ENCODE measurements at places on chromosomes 7 and 10. TPM values are rescaled to one million over a fixed set of nuclear protein-coding genes. Genes with fewer than 3 reads are reported as not detected.

- no peak for DNase-seq
These were observed 62.5 kb downstream of the ABCB4 start for GRCh38 chr7:87413029-87413428.

GRCh38 chr7:135717693-135718092 is 10.3 kb downstream of the SLC13A4 start:
- no peak for DNase-seq

GRCh38 chr10:88783724-88784123 is 18.8 kb upstream of the LIPM start:
- no peak for DNase-seq

DNA sequence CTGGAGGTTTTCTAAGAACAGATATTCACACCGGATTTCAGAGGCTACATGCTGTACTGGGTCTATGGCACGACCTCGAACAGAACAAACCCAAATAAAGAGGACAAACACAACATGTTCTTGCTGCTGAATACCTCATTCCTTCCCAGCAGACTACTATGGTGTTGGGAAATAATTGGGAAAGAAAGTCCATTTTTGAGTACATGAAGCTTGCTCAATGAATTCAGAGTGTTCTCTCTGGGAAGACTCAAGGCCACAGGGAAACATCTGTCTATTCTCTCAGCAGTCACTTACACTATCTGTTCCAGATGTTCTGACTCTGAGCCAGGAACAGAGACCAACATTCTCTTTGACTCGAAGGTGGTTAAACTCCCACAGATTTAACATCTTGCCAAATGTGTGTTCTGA is 30.9 kb downstream of the LAMB1 start:
- DNase-seq: no peak

GRCh38 chr7:22934473-22935065 is 79.4 kb downstream of the HYCC1 start:
- DNase-seq: no peak

DNA sequence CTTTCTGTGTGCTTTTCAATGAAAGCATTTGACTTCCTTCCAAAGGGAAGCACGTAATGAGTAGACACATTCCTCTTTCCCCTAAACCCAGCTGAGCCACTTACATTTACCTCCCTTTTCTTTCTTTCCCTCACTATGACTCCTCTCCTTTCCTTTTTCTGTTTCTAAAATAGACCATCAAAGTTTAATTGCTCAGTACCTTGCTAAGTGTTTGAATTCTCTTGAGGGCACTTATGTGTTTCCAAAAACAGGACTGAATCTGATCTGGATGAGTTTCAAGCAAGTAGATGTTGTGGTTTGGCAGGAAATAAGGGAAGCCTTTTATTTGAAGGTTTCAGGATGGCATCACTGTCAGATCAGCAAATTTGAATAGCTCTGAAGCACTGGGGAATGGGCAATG is 396.2 kb downstream of the REEP3 start:
- DNase-seq: no peak

DNA sequence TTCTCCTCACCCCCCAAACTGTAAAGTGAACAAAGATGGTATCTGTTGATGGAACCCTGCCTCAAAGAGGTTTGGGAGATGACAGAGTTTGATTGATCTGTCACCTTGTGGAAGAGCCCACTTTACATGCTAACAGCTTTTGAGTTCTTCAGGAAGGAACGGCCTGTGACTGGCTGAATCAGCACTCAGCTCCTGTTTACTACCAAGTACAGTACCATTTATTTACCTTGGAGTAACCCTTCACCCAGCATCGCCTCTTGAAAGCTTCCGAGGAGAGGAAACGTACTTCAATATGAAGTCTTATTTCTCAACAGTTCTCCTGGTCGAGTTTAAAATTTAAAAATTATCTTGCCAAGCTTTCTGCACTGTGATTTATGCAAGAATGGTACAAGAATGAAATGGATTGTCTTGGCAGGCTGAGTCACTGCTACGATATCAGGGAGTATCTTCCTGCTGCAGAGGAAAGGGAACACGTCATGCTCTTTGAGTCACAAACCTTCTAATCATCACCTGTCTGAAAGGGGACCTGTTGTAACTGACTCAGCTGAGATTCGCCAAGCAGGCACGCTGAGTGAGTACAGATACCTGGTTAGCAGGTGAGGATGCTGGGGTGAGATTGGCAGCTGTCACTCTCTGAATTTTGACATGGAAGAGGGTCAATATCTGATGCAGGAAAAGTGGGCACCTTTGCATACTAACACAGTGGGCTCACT is 30.1 kb downstream of the KLF6 start:
- no peak for DNase-seq

CPEB3 gene
- 3.1 TPM for polyA plus RNA-seq

GRCh38 chr7:120394595-120394994 is 121.6 kb downstream of the KCND2 start:
- DNase-seq: no peak

GRCh38 chr7:159027056-159027788 is 117.4 kb downstream of the VIPR2 start:
- no peak for DNase-seq

GRCh38 chr7:90772410-90772809 is 176.3 kb downstream of the CDK14 start:
- no peak for DNase-seq

- no peak for DNase-seq
These were observed 19.7 kb upstream of the VPS37D start for GRCh38 chr7:73647725-73648592.

DNA sequence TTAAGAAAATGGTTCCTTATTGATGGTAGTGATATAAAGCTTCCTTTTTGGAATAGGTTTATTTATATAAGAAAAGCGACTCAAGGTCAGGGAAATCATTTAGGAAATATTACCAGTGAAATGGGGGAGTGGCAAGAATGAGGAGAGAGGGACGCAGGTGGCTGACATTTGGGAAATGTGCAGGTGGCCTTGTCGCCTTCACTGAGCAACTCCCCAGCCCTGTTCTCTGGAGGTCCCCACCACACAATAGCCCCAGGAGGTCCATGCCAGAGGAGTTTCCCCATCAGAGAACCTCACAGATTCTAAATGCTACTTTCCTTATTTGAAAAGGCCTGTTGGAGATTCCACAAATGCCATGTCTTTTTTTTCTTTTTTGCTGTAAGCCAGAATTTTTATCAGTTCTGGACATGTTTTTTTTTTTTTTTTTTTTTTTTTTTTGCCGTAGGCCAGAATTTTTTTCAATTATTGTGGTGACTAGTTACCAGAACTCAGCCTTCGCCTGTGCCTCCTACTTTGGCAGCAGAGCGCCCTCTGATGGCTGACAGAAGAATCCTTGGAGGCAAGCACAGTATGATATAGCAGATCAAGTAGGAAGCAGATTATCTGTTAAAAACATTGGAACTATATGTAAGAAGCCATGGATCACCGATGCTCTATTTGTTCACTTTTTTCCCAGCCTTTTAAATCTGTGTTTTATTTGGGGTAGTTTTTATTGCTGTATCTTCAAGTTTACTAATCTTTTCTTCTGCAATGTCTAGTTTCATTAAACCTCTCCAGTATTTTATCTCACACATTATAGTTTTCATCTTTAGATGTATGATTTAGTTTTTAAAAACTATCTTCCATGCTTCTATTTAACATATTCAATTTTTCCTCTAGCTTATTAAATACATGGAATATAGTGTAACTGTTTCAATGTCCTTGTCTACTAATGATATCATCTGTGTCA is 18.6 kb downstream of the OPALIN start:
- DNase-seq: peak; percentile 19

TRPV5 gene
- 2.0 TPM for polyA plus RNA-seq

UPK3B gene
- 2.5 TPM for polyA plus RNA-seq

- DNase-seq: no peak
These were observed at the start of gene DLX5 for GRCh38 chr7:97024209-97025129. TSS of gene DLX5 (minus strand) at chr7:97024831. CDS start at chr7:97024623, 208 bp downstream.

KCTD7 gene
- polyA plus RNA-seq: 26.6 TPM

DNA sequence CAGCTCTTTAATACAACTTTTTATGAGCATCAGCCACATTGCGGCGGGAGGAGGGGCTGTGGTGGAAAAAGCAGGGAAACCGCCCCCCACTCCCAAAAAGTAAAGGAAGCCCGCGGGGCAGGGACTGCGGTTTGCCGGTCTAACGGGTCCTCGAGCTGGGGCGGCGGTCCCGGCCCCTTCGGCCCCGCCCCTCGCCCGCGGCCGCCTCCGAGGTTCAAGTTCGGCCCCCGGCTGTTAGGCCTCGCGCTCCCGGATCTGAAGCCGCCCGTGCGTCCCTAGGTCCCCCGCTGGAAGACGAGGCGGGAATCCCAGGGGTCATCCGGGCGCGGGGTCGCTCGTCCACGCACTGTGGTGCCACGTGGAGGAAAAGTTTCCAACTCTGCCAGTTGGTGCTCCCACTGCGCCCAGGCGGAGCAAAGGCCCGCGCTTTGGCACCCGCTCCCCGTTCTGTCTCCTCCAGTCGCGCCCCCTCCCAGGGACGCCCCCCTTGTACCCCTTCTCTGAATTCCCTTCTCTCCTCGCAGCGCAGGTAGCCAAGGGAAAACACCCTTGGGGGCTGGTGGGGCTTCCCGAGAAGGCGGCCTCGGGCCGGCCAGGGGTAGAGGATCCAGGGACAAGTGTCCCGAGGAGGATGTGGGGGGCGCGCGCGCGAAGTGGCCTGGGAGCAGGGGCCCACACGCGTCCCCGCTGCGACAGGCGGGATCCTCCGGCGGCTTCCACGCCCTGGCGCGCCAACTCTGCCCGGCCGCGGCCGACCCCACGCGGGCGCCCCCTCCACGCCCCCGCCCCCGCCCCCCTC is 798 bp upstream of the AUTS2 start:
- no peak for DNase-seq

GRCh38 chr10:73979809-73980433 is 18.0 kb upstream of the VCL start:
- no peak for DNase-seq

DNA sequence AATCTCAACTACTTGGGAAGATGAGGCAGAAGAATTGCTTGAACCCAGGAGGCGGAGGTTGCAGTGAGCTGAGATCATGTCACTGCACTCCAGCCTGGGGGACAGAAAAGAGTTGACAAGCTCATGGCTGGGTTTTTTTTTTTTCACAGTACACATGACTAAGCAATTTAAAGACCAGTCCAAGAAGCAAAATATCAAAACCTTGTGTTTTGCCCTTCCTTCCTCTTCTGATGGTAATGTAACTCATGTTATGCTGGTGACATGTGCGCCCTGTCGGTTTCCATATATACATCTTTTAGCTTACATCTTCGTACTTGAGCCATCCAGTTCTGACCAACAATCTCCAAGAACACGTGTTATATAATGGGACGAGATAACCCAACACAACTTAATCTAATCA is 237.7 kb upstream of the PLXDC2 start:
- no peak for DNase-seq

FLNC gene
- 18.6 TPM for polyA plus RNA-seq

DNAJC12 gene
- 9.7 TPM for polyA plus RNA-seq

DNA sequence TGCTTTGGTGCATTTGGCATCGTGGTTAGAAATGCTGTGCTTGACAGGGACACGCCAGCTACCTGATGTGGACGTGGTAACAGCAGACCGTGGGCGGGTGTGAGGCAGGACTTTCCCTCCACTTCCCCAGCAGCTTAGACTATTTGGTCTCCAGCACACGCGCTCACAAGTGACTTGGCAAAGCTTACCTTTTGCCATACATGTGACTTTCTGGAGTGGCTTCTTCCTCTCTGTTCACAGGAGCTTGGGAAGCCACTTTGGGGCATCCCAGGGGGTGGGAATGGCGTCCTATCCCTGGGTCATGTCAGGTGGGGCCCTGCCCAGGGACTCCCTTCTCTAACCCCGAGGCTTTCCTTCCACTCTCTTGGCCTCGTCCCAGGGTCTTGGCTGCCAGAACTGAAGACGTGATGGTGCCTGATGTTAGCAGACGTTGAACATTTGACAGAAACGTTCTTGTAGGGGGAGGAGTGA is 228.7 kb upstream of the KLF6 start:
- DNase-seq: no peak

ACSM6 gene
- 0.47 TPM for polyA plus RNA-seq
